Esophagus (tissue), 2 donors: ENCODE measurements at places on chromosomes 16 and 17. TPM values are rescaled to one million over a fixed set of nuclear protein-coding genes. Genes with fewer than 3 reads are reported as not detected.

The HES7 gene
- polyA plus RNA-seq: 0.24 TPM

The MMP25 gene
- polyA plus RNA-seq: 0.51 TPM

The CMTM1 gene
- 0.14 TPM for polyA plus RNA-seq

The PSMC5 gene
- polyA plus RNA-seq: 137 TPM

The ABCC3 gene
- polyA plus RNA-seq: 17.7 TPM

The NT5M gene
- 2.1 TPM for polyA plus RNA-seq

The OR4D1 gene
- under 0.01 TPM for polyA plus RNA-seq

The EPOP gene
- polyA plus RNA-seq: 1.1 TPM

The TBC1D26 gene
- polyA plus RNA-seq: 0.05 TPM

The KRT33A gene
- polyA plus RNA-seq: 1.2 TPM

The TAC4 gene
- not detected for polyA plus RNA-seq

The SRRM2 gene
- 886 TPM for polyA plus RNA-seq

The CEMP1 gene
- polyA plus RNA-seq: 0.18 TPM

The KRTAP4-8 gene
- not detected for polyA plus RNA-seq

The BCO1 gene
- polyA plus RNA-seq: 0.16 TPM

The CCDC154 gene
- polyA plus RNA-seq: 0.98 TPM

The KRTAP1-5 gene
- not detected for polyA plus RNA-seq

The KRT12 gene
- not detected for polyA plus RNA-seq

The C1QTNF1 gene
- 6.0 TPM for polyA plus RNA-seq

The MARF1 gene
- polyA plus RNA-seq: 10.3 TPM

The KRT20 gene
- polyA plus RNA-seq: 0.28 TPM

The FA2H gene
- polyA plus RNA-seq: 4.7 TPM

The ABHD15 gene
- polyA plus RNA-seq: 3.0 TPM

The USP43 gene
- polyA plus RNA-seq: 5.7 TPM

The PPM1E gene
- polyA plus RNA-seq: 0.02 TPM

The RNF43 gene
- polyA plus RNA-seq: 7.5 TPM

The DUS1L gene
- 182 TPM for polyA plus RNA-seq

The CCL7 gene
- not detected for polyA plus RNA-seq
